NCI-H510A (cell line): ENCODE measurements at places on chromosomes 7 and 10.

DNA sequence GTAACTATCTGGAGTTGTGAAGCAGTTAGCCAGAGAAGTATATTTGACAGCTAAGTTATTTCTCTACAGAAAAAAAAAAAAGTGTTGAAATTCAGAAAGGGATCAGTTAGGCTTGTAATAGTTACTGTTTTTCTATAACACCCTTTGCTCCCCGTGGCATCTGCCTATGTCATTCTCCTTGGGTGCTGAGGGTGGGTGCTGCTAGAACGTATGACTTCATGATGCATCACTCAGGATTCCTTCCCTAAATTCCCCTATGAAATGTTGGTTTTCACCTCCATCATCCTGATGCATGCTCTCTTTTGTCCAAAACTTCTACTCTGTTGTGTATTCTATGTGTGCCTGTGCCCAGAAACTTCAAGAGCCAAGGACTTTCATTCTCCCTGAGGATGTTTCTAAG is 536.4 kb downstream of the GRM8 start:
- no peak for DNase-seq

GRCh38 chr10:62534031-62534430 is 159.9 kb downstream of the ZNF365 start:
- no peak for DNase-seq

DNA sequence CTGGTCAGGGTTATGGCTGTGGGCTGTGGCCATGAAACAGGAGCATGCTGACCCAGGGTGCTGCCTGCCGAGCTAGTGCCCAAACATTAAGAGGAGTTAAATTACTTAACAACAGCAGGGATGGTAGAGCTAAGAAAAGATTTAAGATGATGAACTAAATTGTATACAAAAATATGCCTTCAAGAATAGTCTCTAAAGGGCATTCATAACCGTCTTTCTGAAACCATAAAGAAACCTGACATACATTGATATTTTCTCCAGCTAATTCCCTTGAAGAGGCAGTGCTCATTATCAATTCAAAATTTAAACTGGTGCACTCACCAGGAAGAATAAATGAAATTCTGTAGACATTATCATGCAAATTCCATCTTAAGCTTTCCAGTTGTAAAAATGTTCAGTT is 265.8 kb upstream of the TAC1 start:
- no peak for DNase-seq

- DNase-seq, result no peak
Measured at GRCh38 chr7:157459966-157460365, 123.2 kb downstream of the DNAJB6 start.

DNA sequence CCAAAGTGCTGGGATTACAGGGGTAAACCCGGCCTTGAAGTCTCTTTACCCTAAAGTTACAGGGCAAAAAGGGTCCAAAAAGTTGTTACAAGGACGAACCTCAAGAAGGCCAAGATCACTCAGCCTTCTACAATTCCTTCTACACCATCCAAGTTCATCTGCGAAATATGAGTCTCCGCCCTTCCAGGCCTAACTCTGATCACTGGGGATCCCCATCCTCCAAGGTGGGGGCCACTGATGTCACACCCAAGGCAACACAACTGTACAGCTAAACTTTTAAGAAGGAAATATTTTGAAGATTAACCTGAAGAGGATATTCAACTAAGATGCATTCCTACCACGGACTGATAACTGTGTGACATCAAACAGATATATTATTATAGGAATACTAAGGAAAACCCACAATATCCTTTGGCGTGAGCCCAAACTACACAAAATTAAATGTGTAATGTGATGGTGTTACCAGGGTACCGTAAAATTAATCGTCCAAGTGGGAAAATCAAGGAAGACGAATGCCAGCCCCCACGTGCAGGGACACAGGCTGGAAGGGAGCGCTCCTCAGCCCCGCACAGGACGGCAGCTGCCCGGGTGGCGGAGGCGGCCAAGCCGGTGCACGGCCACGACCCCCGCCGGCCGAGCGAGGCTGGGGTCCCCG is 1.0 kb downstream of the PAXIP1 start:
- DNase-seq, result no peak

GRCh38 chr7:127413326-127413725 is 20.8 kb upstream of the ZNF800 start:
- DNase-seq, result no peak

GRCh38 chr10:535952-536351 is 153.5 kb downstream of the DIP2C start:
- no peak for DNase-seq

- no peak for DNase-seq
Measured at GRCh38 chr10:69630651-69631400, 779 bp downstream of the FAM241B start.

- DNase-seq, result no peak
Measured at GRCh38 chr7:102111061-102112041, 175.3 kb upstream of the SH2B2 start.

- DNase-seq, result no peak
Measured at GRCh38 chr7:610531-611280, 91.1 kb upstream of the PDGFA start.

- no peak for DNase-seq
Measured at GRCh38 chr10:102670065-102670670, 25.9 kb downstream of the TRIM8 start.

DNA sequence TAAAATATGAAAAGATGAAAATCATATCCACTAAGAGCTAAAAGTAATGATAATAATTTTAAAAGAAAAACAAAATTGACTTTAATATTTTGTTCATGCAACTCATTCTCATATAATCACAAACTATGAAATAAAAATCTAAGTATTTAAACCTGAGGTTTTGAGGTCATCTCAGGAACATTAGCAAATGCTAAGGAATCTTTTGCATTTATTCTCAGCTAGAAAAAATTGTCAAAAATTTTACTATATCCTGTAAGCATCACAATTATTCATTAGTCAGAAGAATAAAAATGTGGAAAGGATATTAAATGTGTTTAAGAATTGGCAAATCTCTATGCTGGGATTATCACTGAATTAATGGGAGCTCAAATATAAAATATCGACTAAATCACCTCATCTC is 36.8 kb upstream of the TAX1BP1 start:
- no peak for DNase-seq

DNA sequence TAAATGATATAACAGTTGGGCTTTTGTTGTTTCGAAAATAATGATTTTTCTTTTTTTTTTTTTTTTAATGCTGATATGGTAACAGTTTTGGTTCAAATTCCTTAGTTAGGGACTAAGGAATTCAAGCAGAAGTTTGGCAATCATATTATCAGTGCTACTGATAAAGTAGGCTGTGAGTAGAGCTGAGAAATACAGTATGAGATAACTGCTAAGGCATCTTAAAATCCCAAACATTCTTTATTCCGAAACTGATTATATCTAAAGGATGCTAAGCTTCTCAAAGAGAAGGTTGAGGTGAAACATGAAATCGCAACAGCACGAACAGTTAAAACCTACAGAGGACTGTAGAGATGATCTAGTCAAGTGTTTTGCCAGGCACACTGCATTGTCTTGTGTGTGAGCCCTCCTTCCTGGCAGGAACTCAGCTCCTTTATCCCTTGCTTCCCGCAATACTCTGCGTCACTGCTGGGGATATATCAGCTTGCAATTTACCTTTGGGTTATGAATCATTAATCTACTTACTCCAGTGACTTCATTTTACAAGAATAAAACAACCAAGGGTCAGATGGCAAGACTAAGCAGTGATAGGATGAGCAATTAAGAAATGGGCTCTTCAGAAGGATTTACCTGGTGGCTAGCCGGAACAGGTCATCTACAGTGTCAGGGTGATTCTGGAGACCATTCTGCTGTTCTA is 36.7 kb downstream of the IRF5 start:
- no peak for DNase-seq

DNA sequence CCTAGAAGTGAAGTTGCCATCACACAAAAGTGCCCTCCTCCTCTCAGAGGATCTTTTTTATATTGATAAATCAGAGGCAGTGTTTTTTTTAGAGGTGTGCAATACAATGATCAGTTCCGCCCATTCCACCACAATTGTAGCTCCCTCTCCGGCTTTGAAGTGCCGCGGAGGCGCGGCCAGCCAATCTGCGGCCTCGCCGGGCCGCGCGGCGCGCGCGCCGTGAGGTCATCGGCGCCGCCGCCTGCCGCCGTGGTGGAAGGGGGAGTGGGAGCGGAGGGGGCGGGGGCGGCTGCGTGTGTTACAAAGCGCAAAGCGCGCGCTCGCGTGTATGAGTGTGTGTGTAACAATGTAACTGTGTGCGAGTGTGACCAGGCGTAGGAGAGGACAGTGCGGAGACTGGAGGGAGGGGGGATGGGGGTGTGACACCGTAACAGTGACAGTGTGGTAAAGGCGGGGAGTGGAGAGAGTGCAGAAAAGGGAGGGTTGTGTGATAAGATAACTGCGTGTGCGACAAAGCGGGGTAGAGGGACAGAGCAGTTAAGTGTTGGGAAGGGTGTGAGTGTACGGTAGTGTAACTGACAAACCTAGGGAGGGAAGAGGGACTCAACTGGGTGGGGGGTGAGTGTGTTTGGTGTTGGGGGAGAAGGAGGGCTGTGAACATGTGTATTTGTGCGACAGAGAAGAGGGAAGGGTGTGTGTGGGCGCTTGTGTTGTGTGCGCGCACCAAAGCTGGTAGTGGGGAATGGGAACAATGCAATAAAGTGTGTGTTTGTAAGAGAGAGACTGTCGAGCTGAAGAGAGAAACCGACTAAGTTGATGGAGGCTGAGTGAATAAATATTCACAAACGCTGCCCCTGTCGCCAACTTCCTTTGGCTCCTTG is at the start of gene SP8:
Gene SP8, minus strand, starts transcription at position 108 of the 881 bp plus-strand sequence. Its CDS starts 88 bp downstream, at position 20.
- peak; percentile 63 for DNase-seq

DNA sequence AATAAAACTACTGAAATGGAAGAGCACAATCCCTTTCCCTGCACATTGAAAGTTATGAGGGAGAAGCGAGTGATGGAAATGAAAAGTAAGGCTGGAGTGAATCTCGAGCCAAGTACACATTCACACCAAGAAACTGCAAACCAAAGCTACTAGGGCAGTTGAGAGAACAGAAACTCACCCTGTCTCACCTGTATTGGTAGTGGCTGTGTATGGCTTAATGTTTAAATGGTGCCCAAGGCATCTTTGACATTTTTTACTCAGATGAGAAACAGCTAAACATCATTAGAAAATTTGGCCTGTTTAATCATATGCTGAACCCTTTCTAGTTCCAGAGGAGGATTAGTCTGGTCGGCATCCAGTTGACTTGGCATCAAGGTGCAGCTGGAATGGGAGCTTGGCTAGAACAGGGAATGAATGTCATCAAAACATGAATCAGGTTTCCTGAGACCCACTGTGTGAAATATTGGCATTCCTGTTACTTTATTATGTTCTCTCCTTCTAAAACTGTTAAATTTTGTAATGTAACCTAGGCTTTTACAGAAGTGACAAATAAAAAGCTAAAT is 840.8 kb downstream of the GRM8 start:
- DNase-seq, result no peak

- DNase-seq, result no peak
Measured at GRCh38 chr10:89369156-89370105, 8.4 kb upstream of the IFIT1B start.

- DNase-seq, result no peak
Measured at GRCh38 chr10:35215107-35215506, 88.5 kb downstream of the CREM start.

GRCh38 chr7:100431286-100431735 is 1.7 kb downstream of the MEPCE start:
- no peak for DNase-seq

- no peak for DNase-seq
Measured at GRCh38 chr10:133355991-133356390, 1.8 kb downstream of the FUOM start.

GRCh38 chr7:80133361-80134114 is 1.1 kb upstream of the GNAI1 start:
- no peak for DNase-seq

DNA sequence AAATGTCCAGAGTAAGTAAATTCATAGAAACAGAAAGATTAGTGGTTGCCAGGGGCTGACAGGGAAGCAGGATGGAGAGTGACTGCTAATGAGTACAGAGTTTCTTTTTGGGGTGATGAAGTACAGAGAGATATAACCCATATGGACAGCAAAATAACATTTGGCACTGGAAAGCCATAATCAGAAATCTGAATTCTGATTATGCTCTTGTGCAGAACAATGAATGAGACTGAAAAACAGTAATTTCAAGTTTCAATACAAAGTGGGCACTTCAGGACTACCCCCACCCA is 4.5 kb downstream of the RHEB start:
- no peak for DNase-seq

DNA sequence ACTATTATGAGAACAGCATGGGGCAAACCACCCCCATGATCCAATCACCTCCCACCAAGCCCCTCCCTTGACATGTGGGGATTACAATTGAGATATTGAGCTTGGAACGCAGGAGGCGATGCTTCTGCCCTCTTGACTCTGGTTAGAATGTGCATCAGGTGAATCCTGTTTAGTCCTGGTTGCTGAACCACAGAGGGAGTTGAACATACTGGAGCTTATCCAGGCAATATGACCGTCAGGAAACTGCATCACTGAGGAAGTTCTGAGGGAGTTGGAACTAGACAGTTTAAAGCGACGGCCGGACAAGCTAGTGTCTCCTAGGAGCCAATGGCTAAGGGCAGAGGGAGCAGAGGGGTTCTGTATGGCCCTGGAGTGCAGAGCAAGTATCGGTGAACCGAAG is 31.8 kb upstream of the GARS1 start:
- peak; percentile 4 for DNase-seq

GRCh38 chr10:51002469-51002868 is 71.8 kb upstream of the PRKG1 start:
- DNase-seq, result no peak

- DNase-seq, result no peak
Measured at GRCh38 chr7:1224086-1224716, 8.5 kb upstream of the UNCX start.

DNA sequence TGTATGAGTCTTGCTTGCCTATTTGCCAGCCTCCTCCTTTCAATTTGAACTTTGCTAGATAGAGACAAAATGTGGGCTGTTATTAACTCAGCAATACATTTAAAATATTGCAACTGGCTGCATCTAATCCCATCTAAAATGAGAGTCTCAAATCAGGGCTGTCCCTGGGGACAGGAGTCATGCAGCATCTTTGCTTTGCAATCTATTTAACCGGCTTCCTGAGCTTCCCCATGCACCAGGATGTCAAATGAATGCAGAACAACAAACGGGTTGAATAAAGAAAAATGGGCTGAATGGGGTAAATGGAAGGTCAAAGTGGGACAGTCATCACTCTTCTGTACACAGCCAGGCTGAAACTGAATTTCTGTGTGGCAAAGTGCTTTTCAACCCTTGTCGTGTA is 89.2 kb downstream of the AOAH start:
- no peak for DNase-seq

- DNase-seq, result no peak
Measured at GRCh38 chr7:16774986-16775385, 21.4 kb downstream of the TSPAN13 start.

- no peak for DNase-seq
Measured at GRCh38 chr10:83934641-83935338, 204.5 kb upstream of the GHITM start.

DNA sequence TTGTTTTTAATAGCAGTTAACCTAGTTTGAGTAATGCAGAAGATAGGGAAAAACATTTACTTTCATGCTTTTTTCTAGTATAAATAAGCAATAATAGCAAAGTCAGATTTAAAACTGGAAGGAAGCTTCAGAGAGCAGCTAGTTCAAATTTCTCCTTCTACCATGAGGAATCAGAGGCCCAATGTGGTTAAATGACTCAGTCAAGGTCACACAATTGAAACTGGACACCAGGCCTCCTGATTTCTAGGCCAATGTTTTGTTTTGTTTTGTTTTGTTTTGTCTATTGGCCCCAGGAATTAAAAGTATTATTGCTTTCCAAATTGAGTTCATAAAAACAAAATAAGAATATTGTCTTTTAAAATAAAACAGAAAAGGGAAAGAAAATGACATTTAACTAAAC is 122.3 kb downstream of the TRIL start:
- DNase-seq, result no peak
